Left hindlimb (tissue), 1 donor: ENCODE measurements at places on chromosomes 6 and 20.

GRCh38 chr20:35093267-35093884, 769 bp upstream of the TRPC4AP start:
- no peak for DNase-seq

- no peak for DNase-seq
These were observed 400.9 kb upstream of the POU3F2 start for GRCh38 chr6:98433325-98434056.

DNA sequence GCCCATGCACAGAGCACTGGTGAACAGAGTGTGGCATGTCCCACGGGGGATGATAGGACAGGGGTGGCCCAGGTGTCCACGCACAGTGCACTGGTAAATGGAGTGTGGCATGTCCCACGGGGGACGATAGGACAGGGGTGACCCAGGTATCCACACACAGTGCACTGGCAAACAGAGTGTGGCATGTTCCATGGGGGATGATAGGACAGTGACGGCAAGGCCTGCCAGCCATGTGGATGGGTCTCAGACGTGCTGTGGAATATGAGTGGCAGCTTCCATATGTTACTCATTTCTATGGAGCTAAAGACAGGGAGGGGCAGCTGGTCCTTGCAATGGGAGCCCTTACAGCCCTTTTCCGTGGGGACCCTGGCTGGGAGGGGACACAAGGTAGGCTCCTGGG, 168.7 kb downstream of the CDH4 start:
- DNase-seq: no peak

GRCh38 chr6:63813566-63814120, 178.0 kb downstream of the PHF3 start:
- DNase-seq: no peak

GRCh38 chr6:152018876-152019275, 211.4 kb downstream of the ESR1 start:
- DNase-seq: no peak

DNA sequence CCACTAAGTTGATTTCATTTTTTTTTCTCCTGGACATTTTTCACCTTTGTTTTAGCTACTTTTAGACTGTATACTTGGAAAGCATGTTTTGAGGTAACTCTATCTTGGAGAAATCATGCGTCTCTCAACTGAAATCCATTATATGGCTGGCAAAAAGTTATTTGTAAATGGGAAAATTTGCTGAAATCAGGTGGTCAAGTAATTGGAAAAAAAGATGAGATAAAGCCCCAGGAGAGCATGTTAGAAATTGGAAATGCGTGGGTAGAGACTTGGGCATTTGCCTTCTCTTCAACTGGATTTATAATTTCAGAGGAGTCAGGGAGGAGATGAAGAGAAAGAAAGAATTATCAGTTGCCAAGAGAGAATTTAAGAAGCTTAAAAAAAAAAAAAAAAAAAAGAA, 217.1 kb upstream of the MAP3K7 start:
- DNase-seq: no peak

DNA sequence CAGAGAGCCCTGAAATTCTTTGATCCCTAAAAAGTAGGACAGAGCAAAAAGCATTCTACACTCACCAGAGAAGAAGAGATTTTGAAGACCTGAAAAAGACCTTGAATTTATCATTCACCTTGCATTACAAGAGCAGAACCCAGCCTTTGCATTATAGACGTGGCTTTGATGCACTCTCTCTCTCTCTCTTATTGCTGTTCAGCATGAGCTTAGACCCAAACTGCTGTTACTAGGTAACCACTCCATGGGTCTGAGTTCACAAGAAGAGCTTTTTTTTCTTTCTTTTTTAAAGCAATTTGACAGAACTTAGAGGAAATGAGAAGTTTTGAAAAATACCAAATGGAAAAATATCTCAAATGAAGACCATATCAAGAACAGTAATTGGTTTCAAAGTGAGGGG, 44.4 kb downstream of the COL9A1 start:
- no peak for DNase-seq

DNA sequence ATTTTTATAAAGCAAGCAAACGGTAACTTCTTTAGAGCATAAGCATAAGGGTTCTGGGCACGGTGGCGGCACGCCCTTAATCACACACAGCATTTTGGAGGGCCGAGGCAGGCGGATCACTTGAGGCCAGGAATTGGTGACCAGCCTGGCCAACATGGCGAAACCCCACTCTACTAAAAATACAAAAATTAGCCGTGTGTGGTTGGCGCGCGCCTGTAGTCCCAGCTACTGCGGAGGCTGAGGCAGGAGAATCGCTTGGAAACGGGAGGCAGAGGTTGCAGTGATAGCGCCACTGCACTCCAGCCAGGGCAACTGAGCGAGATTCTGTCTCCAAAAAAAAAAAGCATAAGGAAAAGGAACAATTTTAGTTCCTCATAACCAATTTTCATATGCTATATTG, 2.6 kb downstream of the SENP6 start:
- DNase-seq: no peak

- no peak for DNase-seq
These were observed 229.6 kb downstream of the MMUT start for GRCh38 chr6:49233483-49233882.

GRCh38 chr6:56802584-56802983, 152.3 kb upstream of the BEND6 start:
- no peak for DNase-seq

GRCh38 chr6:71822625-71823024, 63.7 kb upstream of the RIMS1 start:
- DNase-seq: no peak

- no peak for DNase-seq
These were observed 87.7 kb upstream of the BEND3 start for GRCh38 chr6:107202876-107203468.

- DNase-seq: no peak
These were observed 76.0 kb downstream of the ADTRP start for GRCh38 chr6:11702500-11703130.

DNA sequence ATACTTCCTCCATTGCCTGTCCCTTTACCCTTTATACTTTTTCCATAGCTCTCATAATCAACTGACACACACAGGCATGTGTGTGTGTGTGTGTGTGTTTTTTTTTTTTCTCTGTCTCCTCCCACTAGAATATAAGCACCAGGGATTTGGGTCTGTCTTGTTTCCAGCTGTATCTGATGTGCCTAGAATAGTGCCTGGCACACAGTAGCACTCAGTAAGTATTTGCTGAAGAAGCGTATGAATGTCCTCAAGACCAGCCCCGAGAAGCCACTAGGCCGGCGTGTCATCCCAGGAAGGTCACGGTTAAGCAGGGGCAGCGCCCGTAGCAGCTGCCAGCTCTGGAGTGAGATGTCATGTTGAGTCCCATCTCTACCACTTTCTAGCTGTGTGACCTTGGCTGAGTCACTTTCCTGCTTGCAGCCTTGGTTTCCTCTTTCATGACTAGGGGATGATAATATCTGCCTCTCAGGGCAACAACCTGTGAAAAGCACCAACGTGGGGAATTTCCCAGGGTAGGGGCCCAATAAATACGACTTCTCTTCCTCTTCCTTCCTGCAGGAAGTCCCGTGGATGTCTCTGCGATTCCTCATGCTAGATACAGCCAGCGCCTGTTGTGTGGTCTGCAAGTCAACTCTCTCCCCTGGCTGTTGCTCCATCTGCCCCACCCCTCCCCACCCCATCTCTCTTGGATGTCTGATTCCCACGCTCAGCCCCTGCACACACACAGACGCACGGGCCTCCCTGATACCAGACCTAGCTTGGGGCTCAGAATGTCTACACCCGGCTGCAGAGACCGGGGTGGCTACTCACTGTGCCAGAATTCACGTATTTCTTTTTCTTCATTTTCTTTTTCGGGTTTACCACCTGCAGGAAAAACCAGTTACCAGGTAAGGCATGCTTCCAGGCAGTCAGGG, 58.1 kb downstream of the RAB44 start:
- no peak for DNase-seq

- DNase-seq: no peak
These were observed 114.6 kb downstream of the MCHR2 start for GRCh38 chr6:99879431-99879830.

GRCh38 chr6:23003671-23004467, 434.5 kb downstream of the HDGFL1 start:
- DNase-seq: peak; percentile 67

DNA sequence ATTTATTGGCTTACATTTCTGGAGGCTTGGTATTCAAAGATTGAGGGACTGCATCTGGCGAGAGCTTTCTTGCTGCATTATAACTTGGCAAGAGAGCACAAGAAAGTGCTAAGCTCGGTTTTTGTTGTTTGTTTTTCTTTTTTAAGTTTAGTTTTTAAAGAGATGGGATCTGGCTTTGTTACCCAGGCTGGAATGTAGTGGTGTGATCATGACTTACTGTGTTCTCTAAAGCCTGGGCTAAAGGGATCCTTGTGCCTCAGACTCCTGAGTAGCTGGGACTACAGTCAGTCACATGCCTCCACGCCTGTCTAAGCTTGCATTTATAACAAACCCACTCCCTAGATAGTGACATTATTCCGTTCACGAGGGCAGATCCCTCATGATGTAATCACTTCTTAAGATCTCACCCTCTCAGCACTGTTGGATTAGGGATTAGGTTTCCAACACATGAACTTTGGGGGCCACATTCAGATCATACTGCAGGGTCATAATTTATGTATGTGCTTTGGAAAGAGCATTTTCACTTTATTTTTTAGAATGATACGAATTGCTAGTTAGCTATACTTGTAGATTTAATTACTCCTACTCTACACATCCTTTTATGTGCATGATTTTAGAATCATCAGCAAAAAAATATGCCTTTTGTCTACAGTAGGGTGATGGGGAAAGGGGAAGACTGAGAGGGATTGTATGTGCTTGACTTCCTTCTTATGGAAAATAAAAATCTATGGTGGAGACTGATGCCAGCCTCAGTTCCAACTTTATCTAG, 167.8 kb downstream of the JARID2 start:
- DNase-seq: no peak

- no peak for DNase-seq
These were observed 52.8 kb upstream of the SRSF6 start for GRCh38 chr20:43404878-43405277.

GRCh38 chr6:167806061-167806700, 20.5 kb upstream of the AFDN start:
- DNase-seq: no peak

DNA sequence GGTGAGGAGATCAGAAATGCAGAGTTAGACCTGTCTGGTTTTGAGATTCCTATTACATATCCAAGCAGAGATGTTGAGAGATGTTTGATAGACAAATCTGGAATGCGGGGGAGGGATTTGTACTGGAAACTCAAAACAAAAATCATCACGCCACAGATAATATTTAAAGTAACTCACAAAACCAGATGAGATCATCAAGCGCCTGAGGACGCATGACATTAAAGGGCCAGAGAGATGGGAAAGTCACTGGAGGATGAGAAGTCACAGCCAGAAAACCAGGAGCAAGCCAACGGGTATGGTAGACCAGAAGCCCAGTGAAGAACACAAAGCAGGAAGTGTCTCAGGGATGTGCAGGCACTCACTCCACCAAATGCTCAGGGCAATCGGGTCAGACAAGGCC, 87.7 kb downstream of the DLL1 start:
- DNase-seq: no peak

- no peak for DNase-seq
These were observed 58.0 kb downstream of the GFOD1 start for GRCh38 chr6:13429406-13429753.

DNA sequence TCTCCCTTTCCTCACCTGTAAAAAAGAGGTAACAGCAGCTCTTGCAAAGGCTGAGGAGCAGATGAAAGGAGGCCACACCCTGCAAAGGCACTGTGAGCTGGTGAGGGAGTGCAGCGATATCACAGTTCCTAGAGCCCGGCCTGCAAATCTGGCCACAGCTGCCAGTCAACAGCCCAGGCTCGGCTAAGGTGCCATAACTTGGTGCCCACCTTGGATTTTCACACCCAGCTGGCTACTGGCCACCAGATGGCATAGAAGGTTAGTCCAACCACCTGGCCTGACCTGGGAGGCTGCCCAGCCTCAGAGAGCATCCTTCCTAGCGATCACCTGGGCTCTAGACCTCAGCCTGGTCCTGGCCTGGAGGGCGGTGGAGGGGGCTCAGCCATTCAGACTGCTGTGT, 46.8 kb downstream of the KCNB1 start:
- DNase-seq: no peak

DNA sequence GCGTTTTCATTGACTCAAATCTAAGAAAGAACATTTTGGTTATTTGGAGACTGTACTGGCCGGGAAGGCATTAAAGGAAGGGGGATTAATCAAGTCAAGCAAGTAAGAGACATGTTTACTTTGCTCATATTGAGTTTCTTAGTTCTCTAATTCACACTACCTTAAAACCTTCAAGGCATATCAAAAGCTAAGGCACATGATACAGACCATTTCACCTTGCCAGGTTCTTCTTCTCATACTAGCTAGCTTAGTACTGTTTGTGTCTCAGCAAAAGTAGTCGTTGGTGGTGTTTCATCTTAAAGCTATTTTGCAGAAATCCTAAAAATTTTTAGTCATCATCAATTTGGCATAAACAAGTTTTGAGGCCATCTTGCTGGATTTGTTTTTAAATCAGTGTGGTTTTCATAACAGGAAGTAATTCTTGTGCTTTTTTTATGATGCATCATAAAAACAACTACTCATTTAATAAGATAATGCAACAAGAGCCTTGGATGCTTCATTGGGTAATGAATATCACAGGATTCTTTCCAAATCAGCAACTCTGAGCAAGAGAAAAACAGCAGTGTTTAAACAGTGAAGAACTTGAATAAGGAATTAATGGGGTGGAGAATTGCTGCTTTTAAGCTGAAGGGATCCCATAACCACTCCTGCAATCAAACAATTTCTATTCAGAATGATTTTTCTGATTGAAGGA, 425.3 kb downstream of the EPM2A start:
- no peak for DNase-seq

- DNase-seq: no peak
These were observed 457.3 kb upstream of the SULF2 start for GRCh38 chr20:48242623-48243022.

DNA sequence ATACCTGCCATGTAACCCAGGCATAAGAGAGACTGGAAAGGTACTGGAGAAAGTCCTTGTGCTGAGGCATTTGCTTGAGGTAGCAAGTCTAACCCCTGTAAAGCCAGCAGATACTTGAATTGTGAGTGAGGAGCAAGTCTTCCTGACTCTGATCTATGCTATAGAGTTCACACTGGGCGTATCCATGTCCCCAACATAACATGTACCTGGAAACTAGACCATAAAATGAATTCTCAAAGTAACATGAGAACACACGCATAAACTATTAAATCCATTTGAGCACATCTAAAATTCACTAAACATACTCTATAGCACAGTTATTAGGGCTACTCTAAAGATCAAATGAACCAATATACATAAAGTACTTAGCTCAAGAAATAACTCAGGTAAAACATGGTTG, 2.0 kb downstream of the NHSL1 start:
- DNase-seq: no peak

- no peak for DNase-seq
These were observed 25.9 kb downstream of the ZBP1 start for GRCh38 chr20:57594092-57594951.

DNA sequence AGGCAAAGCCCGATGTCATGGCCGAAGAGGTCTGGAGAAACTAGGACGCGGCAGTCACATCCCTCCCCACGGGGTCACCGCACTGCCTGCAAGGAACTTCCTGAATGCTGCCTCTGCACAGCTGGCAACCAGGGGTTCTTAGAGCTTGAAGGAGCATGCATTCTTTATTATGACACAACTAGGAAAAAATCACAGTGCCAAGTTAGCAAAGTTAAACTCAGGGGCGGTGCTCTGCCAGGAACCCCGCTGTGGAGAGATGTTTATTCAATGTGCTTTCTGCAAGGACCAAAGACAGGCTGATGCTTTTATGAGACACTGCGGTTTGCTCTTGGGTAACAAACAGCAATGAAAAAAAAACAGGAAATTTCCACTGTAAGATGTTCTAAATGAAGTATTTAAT, 287.3 kb upstream of the FOXQ1 start:
- DNase-seq: peak; percentile 49

- DNase-seq: no peak
These were observed 235.1 kb downstream of the GJA1 start for GRCh38 chr6:121670511-121670910.
